ENCODE measurements at places on chromosomes 2 and 18.

DNA sequence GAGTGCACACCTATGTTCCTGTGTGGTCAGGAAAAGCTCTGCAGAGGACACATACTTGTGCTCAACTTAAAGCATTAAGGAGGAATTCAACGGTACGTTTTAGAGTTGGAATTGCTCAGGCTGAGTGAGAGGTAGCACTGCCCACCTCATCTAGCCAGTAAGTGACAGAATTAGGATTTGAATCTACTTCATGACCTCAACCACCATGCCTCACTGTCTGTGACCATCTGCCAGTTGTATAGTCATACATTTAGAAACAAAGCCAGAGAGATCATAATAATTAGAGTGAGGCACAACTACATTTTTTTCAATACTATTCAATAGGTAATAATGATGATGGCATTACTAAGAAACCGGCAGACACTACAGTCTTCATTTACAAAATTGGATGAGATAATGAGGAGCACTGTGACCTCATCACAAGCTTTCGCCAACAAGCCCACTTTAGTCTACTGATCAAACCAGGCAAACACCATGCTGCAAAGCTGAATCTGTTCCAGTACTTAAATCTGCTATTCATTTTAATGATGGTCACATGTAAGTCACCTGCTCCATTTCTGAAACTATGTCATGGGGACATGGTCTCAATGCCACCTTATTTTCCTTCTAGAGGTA, 1018.4 kb downstream of the TMEM182 start:
- DNase-seq: no peak

GRCh38 chr2:9017411-9017810, 13.9 kb upstream of the MBOAT2 start:
- DNase-seq: no peak

DNA sequence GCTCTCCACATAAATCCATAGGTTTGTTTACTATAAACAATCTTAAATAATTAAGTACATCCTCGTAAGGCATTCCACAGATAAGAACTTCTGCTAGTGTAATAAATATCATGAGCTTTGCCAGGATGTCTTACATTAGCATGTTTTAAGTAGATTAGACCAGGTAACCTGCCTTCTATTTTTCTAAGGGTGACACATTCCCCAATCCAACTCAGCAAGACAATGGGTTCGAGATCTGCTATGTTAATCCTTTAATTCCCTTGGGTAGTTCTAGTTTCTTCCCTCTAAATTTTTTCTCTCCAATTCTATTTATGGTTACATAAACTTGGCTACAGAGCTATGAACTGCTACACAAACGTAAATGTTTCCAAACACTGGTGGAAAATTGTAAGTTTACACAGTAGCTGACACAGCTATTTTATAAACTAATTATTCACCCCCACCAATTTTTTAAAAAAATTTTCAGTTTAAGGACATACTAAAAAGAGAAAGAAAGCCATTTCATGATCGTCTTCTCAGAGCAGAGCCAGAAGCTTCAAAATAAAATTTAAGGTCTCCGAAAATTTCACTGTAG, 386.5 kb upstream of the SLC39A10 start:
- no peak for DNase-seq

- no peak for DNase-seq
Measured at GRCh38 chr2:207727261-207727660, 15.8 kb downstream of the CCNYL1 start.

DNA sequence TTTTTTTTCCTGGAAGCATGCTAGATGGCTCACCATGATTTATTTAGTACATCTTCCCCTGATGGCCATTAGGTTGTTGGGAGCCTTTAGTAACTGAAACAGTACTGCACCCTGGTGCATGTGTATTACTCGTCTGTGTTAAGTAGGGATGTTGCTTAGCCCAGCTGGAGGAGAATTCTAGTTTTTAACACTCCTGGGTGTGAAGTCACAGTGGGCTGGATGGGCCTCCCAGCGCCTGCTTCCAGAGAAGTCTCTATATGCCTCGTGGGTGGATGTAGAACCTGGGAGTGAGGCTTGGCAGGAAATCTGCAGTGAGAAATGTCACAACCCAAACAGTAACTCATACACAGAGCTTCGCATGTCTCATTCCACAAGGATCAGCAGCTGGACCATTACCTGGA, 28.9 kb upstream of the NT5DC4 start:
- no peak for DNase-seq

- no peak for DNase-seq
Measured at GRCh38 chr18:75255094-75255493, 44.5 kb downstream of the TSHZ1 start.

- DNase-seq: no peak
Measured at GRCh38 chr18:7516266-7517117, 50.6 kb upstream of the PTPRM start.

- no peak for DNase-seq
Measured at GRCh38 chr18:31278609-31279071, 39.3 kb upstream of the DSG1 start.

GRCh38 chr2:9228088-9228751, 21.6 kb downstream of the ASAP2 start:
- no peak for DNase-seq

DNA sequence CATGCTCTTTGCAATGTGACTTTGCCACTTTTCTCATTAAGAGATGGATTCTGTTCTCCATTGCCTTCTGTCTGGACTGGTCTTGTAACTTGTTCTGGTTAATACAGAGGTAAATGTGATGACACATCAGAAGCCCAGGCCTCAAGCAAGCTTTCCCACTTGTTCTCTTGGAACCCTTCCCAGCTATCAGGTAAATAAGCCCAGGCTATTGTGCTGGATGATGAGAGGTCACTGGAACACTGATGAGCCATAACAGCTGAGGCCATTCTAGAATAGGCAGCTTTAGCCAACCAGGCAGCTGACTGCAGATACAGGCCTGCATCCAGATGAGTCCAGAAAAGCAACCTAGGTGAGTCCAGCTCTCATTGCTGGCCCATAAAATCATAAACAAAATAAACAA, 1007.0 kb upstream of the ACVR2A start:
- no peak for DNase-seq

- no peak for DNase-seq
Measured at GRCh38 chr18:49019446-49020045, 68.8 kb upstream of the SMAD7 start.

- no peak for DNase-seq
Measured at GRCh38 chr2:111069722-111070121, 51.0 kb upstream of the BCL2L11 start.

- DNase-seq: no peak
Measured at GRCh38 chr2:60551240-60552077, 2.0 kb downstream of the BCL11A start.

DNA sequence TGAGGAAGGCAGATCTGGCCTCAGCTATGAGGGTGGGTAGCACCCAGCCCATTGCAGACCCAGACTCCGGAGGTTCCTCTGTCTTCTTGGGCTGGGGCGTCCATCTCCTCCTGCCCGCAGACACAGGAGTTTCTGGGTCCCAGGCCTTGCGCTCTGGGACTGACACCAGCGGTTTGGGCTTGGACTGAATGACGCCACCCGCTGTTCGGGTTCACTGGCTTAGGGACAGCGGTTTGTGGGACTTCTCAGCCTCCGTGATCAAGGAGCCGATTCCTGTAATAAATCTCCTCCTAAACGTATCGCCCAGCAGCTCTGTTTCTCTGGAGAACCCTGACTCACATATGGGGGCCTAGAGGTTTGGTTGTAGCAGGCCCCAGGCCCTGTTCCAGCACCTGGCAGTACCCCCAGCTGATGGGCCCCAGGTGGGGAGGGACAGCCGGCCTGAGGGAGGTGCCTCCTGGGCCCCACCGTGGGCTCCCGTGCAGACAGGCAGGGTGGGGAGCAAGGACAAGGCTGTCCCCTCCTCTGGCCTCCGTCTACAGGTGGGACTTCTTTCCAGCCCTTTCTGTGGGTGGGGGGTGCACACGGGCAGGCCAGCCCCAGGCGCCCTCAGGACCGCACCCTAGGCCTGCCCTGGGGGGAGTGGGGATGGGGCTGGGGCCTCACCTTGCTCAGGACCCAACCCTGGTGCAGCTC, 4.5 kb upstream of the AQP12A start:
- no peak for DNase-seq

DNA sequence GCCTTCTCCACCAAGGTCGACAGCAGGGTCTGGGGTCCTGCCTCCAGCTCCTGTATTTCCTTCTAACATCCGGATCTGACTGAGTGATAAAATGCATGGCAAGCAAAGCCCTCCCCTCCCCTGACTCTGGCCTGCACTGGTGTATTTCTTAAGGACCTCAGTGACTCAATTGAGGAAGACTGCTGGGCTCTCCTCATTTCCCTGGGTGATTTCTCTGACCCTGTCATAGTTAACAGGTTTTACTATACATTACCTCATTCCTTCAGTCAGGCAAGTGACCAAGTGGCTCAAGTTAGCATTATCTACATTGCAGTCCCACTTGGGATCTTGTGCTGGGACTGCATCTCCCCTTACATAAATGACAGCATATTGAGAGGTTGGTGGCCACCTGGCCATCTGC, 38.8 kb upstream of the CCBE1 start:
- no peak for DNase-seq

GRCh38 chr18:42950732-42951131, 164.8 kb downstream of the RIT2 start:
- no peak for DNase-seq

GRCh38 chr2:149290662-149291061, 39.7 kb upstream of the LYPD6 start:
- no peak for DNase-seq

Data from stimulated activated CD4-positive, alpha-beta T cell treated with anti-CD3 and anti-CD28 coated beads, Interleukin-1b, Interleukin-23, amount 100 ng/mL, for 1 hour (primary cell).